Astrocyte of the spinal cord (primary cell): ENCODE measurements at places on chromosomes 1 and 21.

GRCh38 chr1:224080115-224080774, 33.7 kb upstream of the FBXO28 start:
- DNase-seq: no peak

- no peak for DNase-seq
These were observed 5.6 kb downstream of the PDZK1IP1 start for GRCh38 chr1:47184090-47184821.

GRCh38 chr21:42779431-42779861, 99.9 kb downstream of the WDR4 start:
- no peak for DNase-seq

- DNase-seq: no peak
These were observed 310.0 kb downstream of the LMO4 start for GRCh38 chr1:87638636-87639035.

- DNase-seq: no peak
These were observed 2.5 kb downstream of the COL6A1 start for GRCh38 chr21:45983981-45984551.

DNA sequence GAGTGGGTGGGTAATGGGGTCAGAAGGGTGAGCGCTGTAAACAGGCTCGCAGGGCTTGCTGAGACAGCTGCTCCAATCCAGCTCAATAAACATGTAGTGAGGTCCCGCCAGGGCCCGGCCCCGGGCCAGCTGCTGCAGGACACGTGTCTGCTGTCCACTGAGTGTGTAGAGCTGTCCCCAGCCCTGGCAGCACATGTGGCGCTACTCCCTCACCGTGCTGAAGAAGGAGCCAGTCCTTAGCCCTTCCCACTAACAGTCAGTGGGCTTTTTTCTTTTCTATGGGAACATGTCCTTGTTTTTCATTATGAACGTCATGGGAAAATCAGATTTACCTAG, 78.9 kb upstream of the C1orf174 start:
- DNase-seq: no peak

DNA sequence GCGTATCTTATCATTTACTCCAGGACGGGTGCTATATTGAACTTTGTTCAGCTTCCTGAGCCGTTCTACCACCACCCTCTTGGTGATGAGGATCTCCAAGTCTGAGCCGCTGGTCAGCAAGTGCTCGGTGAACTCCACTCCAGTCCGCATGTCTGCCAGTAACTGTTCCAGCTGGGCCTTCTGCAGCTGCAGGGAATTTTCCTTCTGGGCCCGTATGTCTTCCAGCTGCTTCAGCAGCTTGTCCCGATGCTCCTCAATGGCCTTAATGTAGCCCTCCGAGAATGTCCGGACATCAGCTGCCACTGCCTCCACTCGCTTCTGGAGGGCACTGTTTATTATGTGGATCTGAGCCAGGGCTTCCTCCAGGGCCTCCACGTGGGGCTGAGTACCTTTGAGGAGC, 3.4 kb downstream of the TRIM45 start:
- DNase-seq: no peak

DNA sequence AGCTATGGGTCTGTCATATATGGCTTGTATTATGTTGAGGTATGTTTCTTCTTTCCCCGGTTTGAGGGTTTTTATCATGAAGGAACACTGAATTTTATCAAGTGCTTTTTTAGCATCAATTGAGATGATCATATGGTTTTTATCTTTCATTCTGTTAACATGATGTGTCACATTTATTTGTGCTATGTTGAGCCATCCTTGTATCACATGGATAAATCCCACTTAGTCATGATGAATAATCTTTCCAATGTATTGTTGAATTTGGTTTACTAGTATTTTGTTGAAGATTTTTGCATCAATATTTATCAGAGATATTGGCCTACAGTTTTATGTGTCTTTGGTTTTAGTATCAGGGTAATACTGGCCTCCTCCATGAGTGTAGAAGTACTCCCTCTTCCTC, 61.7 kb downstream of the GPR137B start:
- DNase-seq: no peak

- DNase-seq: no peak
These were observed 103.6 kb upstream of the RAB4A start for GRCh38 chr1:229167318-229167717.

- DNase-seq: no peak
These were observed 75.4 kb downstream of the LRRC53 start for GRCh38 chr1:74437035-74437434.

DNA sequence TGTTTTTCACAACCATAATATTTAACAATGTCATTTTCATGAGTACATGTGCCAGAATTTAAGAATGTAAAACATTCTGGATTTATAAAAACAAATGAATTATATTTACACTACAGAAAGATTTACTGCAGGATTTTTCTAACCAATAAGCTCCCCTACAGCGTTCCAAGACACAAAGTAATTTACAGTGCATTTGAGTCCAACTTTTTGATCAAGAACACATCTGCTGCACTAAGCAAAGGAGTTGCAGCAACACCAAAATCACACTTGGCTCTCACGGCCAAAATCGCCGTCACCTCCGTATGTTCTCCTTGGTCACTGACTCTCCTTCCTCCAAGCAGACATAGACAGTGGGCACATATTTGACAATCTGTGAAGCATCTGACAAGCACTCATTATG, 7.7 kb downstream of the VPS26C start:
- no peak for DNase-seq

DNA sequence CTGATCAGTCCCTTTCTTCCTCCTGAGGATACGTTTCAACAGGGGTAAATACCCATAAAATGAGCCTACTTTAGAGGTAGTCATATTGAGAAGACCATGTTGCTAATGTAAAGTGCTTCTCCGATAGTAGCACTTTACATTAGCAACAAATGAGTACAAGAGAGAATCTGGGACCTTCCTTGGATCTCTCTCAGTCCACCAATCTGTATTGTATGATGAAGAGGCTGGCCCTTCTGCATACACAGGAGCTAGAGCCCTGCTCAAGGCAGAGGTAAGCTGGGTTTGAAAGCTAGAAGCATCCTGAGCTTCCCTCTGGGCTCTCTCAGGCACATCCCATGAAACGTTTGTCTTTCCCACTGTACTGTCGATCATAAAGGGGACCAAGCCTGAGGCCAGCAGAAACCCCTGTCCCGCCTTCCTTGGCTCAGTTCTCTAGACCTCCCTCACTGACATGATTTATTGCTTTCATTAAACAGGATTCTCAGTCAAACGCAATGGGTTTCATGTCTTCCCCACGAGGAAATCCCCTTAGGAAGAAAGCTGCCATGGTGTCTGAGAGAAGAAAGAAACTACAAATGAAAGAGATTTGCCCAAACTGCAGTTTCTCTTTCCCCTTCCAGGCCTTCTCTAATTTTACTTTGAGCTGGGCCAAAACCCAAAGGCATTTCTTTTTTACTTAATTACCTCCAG, 62.8 kb upstream of the BCAR3 start:
- DNase-seq: no peak

GRCh38 chr1:53951697-53952096, 5.5 kb downstream of the LRRC42 start:
- no peak for DNase-seq

GRCh38 chr1:22808186-22808675, 97.6 kb downstream of the EPHB2 start:
- peak; percentile 82 for DNase-seq

GRCh38 chr1:187264995-187265602, 436.4 kb downstream of the PLA2G4A start:
- peak; percentile 75 for DNase-seq

DNA sequence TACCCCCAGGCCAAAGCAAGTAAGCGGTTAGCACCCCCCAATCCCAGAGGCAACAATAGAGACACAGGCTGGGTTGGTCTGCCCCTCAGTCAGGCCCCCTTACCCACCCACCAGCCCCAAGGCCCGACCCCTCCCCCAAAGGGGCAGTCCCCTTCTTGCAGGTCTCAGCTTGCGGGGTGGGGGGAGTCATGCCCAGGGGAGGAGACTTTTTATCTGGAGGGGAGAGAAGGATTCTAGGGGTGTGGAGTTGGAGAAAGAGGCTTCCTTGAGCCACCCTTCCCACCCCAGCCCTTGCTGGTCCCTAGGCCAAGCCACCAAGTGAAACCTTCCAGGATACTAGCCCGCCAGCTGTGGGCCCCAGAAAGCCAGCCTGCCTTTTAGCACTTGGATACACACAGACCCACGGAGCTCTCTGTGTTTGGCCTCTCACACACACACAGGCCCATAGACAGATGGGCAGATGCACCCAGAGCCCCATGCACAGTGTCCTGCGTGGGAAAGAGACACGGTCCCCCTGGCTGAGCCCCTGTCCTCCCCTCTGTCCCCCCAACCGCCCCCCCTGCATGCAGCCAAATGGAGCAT, 7.1 kb downstream of the TMEM54 start:
- DNase-seq: no peak

DNA sequence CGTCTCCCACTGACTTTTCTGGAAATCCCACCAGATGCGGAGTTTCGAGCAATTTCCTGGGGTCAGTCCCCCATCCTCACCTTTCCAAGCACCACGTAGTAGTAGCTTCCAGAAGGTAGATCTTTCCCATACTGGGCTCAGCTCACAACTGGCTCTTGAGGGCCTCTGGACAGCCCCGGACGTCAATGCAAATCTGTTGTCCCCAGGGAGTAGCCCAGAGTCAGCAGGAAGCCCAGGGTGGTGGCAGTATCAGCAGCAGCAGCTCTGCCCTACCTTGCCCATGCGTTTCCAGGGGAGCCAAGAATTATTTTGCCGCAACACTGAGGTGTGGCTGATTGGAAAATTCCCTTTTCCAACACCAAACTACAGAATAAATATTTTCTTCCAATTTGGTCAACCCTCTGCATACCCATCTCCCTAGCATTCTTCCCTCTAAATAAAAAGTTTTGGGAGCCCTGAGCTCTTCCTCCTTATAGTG, 70.3 kb downstream of the CD46 start:
- no peak for DNase-seq

GRCh38 chr1:61013189-61013945, 69.0 kb upstream of the NFIA start:
- no peak for DNase-seq

DNA sequence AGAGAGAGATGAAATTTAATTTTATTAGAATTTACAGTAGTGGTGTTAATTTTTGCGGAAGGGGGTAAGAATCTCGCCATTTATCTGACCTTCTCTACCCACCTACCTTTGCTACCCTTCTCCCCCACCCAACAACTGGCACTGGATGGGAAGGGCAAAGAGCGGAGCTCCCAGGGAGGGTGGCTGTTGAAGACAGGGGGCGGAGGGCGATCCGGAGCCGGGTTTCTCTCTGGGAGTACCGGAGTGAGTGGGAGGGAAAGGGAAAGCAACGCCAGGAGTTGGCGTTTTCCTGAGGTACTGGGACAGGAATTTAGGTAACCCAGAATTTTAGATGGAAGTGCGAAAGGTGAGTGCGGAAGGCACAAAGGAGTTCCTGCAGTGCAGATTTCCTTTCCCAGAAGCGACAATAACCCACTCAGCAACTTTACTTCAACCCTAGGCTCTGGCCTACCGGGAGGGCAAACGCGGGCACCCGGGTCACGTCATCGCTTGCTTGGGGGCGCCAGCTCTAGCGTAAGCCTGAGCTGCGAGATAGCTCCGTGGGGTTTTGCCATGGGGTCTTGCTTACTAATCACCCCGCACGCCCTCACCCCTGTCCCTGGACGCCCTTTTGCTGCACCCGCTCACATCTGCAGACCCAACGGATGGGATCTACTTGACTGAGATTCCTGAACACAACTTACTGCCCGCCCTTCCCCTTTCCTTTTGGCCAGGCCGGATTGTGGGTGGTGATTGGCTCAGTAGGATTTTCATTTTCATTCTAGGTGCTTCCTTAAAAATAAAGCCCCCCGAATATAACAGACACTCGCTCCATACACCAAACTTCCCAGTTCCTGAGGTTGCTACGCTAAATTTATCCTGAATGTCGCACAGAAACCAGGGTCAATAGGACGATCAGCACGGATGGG, 413.0 kb upstream of the ESRRG start:
- DNase-seq: no peak

DNA sequence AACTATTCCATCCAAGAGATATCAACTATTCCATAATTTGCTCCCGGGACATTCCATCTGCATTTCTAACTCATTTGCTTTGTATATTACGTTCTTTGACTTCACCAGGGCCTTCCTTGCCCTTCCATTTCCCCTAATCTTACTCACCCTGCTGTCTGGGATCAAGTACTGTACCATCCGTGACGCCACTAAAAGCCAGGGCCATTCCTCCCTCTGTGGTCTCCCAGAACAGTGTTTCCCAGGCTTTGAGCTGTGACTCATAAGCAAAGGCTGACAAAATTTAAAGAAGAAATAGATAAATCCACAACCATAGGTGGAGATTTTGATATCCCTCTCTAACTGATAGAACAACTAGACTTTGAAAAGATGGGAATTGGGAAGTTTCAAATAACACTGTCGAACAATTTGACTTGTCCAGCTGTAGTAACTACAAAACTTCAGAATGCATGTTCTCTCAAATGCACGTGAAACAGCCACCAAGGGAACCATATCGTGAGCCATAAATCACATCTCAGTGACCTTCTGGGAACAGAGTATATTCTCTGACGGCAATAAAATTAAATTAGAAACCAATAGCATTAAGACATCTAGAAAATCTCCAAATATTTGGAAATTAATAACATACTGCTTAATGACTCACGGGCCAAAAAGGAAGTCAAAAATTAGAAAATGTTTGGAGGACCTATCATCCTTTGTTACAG, 501.0 kb downstream of the SETD4 start:
- peak; percentile 97 for DNase-seq

DNA sequence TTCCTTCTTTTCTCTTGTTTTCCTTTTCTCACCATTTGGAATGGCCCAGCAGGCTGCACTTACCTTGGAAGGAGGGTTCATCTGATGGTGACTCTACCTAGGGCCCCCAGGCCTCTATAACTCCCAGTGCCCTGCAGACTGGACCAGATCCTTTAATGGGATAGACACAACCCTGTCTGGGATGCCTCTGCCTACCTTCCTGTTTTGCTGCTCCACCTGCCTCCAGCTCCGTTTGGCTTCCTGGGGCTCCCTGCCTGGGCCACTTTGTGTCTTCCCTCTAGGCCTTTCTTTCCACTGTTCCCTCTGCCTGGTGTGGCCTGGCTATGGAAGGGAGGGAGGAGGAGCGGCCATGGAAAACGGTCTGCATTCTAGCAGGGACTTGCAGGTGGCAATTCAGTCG, 7.5 kb downstream of the PCSK9 start:
- no peak for DNase-seq

DNA sequence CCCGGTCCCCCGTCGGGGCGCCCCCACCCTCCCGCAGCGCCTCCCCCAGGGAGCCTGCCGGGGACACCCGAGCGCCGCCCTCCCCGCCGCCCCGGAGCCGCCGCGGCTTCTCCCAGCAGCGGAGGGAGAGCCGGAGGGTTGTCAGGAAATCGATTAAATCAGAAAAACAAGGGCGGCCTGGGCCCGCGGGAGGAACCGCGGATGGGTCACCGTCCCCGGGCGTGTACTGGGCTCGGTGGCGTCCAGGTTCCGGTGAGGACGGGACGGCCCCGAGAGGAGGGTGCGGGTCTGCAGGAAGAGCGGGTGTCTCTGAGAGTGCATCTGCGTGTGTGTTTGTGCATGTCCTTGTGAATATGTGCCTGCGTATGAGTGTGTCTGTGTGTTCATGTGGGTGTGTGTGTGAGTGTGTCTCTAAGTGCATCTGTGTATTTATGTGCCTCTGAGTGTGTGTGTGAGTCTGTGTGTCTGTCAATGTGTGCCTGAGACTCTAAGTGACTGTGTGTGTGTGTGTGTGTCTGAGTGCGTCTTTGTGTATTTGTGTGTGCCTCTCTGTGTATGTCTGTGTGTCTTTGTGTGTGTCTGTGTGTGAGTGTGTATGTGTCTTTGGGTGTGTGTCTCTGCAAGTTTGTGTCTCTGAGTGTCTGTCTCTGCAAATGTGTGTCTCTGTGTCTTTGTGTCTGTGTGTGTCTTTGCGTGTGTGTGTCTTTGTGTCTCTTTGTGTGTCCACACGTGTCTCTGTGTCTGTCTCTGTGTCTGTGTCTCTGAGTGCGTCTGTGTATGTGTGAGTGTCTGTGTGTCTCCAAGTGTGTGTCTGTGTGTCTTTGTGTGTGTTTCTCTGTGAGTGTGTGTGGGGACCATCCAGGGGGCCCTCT, 1.1 kb downstream of the SPSB1 start:
- DNase-seq: no peak
